ENCODE measurements at places on chromosomes 13 and 19.

DNA sequence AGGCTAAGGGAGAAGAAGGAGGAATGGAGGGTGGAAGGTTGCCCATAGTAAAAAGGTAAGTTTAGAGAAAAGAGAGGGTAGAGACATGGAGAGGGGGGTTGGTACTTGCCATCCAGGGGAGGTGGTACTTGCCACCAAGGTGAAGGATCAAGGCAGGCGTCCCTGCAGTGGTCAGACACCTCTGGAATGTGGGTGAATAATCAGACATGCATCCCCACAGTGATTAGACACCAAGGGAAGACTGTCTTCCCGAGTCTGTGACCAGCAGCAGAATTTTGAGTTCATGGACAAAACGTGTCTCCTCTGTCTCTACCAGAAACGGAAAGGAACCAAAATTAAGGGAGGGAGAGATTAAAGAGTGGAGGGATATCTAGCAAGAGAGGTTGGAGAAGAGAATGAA, 27.1 kb upstream of the IGFL1 start:
- no peak for DNase-seq

DNA sequence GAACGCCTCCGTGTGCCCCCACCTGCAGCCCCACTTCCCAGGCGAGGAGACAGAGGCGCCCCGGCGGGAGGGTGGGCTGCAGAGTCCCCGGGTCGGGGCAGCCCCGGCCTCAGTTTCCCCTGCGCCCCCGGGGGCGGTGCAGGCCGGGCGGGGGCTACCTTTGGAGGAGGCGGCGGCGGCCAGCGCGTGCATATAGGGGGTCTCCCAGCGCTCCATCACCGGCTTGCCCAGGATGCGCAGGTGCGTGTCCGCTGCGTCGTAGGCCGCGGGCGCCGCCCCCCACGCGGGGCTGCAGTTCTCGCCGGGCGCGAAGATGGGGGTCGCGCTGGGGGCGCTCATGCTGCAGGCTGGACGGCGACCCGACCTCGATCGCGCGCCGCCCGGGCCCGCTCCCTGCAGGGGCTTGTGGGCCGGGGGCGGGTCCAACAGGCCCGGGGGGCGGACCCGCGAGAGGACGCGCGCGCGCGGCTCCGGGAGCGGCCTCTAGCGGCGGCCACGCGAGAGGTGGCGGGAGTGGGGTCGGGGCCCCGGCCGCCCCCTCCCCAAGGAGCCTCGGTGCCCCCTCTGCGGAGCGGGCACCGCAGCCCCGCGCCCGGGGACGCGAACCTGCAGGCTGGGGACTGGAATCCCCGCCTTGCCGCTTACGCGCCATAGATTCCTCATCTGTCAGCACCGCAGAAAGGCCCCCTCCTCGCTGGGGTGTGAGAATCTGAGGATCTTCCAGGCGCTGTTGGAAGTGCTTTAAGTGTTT, at the start of gene GAMT:
TSS of gene GAMT (minus strand) at position 405 of the 751 bp plus-strand sequence. CDS start at position 339, 66 bp downstream.
- DNase-seq, result peak; percentile 47

GRCh38 chr19:35090506-35091214, 25.0 kb upstream of the FXYD3 start:
- DNase-seq, result peak; percentile 49

DNA sequence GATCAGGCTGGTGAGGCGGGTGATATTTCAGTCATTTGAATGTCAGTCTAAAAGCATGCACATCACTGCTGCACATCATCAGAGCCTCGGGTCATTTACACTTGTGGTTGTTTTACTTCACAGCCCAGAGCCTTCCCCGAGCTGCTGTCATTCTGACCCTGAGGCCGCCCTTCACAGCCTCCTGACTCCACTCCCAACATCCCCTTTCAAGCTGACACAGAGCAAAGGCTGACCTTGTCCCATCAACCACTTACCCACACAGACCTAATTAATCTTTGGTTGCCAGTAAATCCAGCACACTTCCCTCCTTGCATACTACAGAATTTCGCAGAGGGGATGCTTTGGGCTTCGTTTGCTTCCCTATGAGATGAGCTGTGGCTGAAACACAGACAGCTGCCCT, 528.1 kb downstream of the DIAPH3 start:
- DNase-seq, result no peak

DNA sequence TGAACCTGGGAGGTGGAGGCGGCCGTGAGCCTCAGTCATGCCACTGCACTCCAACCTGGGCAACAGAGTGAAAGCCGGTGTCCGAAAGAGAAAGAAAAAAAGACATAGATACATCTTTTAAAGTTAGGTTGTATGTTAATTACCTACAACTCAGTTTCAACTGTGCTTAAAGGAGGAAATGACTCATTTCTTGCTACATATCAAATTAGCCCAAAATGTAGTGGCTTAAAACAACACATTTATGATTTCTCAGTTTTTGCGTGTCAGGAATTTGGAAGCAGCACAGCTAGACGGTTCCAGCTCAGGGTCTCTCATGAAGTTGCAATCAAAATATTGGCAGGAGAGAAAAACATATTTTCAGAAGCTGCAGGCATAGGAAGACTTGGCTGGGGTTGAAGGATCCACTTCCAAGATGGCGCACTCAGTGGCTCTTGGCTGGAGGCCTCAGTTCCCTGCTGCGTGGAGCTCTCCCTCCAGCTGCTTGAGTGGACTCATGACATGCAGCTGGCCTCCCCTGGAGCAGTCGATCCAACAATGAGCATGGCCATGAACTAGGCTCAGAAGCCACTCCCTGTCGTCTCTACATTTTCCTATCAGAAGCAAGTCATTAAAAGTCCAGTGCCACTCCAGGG, 7.1 kb downstream of the LDLR start:
- DNase-seq, result peak; percentile 60

DNA sequence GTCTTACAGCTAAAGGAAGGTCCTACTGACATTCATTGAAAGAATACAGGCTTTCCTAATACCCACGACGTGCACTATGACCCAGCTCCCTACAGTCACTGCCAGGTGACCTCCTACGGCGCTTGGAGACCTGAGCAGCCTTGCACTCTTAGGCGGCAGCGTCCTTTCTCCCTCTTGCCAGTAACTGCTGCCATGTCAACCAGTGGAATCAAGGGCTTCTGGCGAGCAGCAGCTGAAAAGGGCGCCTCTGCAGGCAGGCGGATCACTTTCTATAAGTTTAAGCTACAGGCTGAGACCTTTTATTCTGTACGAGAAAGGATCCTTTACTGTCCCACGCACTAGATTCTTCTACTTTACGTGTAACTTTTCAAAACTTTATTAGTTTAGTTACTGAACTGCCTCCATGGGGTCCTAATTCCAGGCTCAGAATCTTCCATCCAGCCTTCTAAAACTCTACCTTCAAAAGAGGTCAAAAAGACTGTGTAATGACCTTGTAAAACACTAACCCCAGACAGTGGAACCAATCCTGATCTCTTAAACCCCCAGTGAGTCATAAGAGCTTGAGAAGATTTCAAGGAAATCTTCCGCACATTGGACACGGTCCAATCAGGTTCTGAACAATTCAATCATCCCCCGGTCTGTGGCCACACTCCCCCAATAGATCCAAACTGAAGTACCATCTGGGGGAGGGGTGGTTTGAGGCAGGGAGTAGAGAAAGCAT, 1.9 kb downstream of the KCTD12 start:
- no peak for DNase-seq

- no peak for DNase-seq
Observed at GRCh38 chr19:49513746-49514118, 1.3 kb downstream of the FCGRT start.

- no peak for DNase-seq
Observed at GRCh38 chr19:45814166-45814780, 835 bp downstream of the RSPH6A start.

DNA sequence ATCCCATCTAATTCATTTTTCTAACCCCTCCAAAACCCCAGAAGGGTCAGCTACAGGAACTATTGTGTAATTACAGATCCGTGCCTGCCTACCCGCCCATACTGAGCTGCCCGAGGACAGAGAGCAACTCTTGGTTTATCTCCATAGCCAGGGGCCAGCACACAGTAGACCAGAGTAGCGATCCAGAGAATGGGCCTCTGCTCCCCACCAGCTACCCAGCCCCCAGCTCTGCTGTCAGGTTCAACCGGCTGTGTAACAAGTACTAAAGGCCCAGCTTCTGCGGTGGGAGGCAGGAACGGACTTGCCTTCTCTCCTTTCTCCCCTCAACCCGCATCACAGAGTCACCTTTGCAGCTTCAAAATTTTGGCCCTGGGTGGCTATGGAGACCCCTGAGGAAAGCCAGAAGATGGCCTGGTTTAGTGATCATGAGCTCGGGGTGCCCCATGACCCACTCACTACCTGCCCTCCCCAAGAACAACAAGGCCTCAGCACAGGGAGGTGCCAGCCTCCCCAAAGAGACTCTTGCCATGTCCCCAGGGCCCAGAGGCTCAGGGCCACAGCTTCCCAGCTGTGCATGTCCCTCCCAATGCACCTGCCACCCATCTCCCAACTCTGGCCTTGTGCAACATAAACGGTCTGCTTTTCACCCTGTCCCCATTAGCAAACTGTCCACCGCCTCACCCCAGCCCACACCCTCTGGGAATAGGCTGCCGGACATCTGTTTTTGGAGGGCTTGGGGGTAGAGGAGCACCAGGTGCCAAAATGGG, 5.7 kb downstream of the CALM3 start:
- no peak for DNase-seq

DNA sequence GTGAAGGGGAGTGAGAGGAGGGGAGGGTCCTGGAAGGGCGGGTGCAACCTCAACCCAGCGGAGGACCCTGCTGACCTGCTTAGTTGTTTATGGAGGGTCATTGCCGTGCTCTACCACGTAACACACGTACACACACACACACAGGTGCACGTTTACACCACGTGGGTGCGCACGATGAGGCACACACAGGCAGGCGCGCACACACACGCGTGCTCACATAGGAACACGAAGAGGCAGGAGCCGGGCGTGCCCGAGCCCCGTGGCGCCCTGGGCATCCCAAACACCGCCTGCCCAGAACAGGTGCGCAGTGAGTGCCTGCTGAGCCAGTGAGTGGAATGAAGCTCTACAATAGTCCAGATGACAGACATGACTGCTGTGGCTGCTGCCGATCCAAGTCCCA, 11.2 kb upstream of the MADCAM1 start:
- DNase-seq, result no peak

- peak; percentile 9 for DNase-seq
Observed at GRCh38 chr19:27966390-27966816, 1246.5 kb downstream of the UQCRFS1 start.

DNA sequence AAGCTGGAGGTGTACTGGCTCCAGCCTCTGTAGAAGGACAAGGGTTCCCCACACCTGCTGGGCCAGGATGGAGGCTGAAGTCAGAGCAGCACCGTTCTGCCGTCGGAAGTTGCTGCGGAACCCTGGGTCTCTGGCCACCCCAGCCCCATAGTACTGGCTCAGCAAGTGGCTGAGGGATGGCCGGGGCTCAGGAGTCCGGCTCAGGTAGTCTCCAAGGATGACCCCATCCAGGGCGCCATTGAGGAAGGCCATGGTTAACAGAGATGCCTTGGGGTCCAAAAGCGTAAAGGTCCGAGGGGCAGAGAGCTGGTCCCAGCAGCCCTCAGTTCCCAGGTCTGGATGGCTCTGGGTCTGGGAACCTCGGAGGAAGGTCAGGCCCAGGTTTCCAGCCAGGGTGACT, 3.7 kb downstream of the PGLYRP2 start:
- no peak for DNase-seq

DNA sequence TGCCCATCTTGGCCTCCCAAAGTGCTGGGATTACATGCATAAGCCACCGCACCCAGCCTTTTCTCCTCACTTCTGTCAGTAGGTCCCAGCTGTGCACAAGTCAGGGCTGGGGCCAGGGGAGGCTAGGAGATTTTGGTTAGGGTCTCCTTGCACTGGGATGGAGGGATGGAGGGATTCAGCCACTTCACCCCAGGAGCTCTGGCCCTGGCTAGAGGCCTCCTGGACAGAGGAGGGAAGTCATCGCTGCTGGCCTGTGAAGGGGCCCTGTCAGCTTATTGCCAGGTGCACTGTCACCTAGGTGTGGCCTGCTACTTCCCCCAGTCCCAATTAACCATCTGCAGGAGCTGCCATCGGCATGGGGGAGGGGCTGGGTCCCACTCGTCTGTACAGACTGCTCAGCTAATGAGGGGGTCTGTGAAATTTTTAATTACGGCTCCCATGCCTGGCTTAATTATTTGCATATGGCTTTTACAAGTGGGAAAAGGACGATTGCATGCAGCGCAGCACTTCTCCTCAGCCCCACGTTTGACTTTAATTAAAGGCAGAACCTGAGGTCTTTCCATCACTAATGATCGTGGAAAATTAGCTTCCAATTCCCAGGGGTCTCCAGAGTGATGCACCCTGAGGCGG, 52.4 kb downstream of the CHST8 start:
- no peak for DNase-seq

DNA sequence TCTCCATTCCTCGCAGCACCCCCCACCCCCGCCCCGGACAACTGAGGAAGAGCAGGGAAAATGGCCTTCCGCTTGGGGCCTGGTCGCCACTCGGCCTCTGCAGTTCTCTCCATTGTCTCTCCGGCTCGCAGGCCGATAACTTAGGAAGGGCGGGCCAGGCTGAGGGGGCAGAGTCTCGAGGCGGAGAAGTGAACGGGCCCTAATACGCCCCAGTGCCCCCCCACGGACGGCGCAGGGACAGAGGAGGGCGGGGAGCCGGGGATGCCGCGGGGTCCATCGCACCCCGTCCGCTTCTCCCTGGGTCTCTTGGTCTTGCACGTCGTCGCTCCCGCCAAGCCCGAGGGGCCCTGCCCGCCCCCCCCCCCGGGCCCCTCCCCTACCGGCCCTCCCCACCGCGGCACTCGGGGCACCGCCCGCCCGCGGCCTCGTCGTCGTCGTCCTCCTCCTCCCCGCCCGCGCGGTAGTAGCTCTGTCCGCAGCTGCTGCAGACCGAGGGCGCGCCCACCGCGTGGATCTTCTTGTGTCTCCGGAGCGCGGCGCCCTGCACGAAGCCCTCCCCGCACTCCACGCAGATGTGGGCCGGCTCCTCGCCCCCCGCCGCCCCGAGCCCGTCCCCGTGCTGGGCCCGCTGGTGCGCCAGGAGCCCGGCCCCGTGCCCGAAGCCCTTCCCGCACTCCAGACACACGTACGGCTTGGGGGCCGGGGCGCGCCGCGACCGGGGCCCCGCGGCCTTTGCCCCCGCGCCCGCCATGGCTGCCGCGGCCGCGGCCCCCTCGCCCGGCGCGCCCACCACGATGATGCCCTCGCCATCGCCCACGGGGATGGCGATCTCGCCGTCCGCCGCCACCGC, 33.2 kb downstream of the ZNF787 start:
- no peak for DNase-seq

DNA sequence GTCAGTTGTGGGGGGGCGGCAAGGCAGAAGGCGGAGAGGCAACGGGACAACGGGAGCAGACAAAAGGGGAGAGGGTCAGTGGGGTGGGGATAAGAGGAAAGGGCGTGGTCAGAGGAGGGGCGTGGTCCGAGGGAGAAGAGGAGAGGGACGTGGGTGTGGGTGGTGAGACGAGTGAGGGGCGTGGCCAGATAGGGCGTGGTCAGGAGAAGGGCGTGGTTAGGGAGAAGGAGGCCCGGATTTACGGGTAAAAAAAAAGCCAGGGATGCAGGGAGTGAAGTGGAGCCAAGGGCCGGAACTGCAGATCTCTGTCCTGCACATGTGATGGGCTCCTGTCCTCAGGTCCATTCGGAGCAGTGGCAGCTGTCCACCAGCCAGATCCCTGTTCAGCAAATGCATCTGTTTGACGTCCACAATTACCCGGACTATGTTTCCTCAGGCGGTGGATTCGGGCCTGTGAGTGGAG, 21.5 kb downstream of the CPT1C start:
- no peak for DNase-seq
